ENCODE measurements at places on chromosomes 16 and 17.

GRCh38 chr16:12016291-12016947, 39.9 kb downstream of the SNX29 start:
- DNase-seq: no peak

- no peak for DNase-seq
These were observed 8.2 kb downstream of the PGAP3 start for GRCh38 chr17:39679521-39680192.

DNA sequence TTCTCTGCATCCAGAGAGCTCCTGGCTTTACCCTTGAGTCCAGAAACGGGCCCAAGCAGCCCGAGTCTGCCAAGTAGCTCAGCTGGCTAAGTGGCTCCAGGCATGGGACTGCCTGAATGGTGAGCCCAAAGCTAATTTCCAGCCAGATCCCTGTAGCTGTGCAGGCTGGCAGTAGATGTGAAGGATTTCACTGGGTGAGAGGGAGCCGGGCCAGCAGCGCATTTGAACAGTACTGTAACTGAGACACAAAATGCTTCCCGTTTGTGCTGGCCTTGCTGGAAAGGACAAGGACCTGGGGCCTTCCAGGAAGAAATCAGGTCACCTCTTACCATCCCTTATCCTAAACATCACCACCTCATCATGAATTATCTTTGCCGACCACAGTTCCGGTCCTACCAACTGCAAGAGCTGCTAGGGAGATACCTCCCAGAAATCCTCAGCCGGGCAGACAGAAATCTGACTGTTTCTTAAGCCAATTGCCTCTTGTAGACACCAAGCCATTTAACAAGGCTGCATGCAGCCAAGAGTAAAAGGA, 3.7 kb downstream of the TIMP2 start:
- peak; percentile 58 for DNase-seq

GRCh38 chr17:78359321-78359996, 418 bp downstream of the SOCS3 start:
- DNase-seq: no peak

GRCh38 chr16:66416939-66417700, 10.0 kb upstream of the BEAN1 start:
- DNase-seq: no peak

GRCh38 chr17:59296190-59296589, 35.3 kb upstream of the YPEL2 start:
- no peak for DNase-seq

GRCh38 chr17:50187751-50188530, 13.5 kb downstream of the COL1A1 start:
- no peak for DNase-seq

- DNase-seq: no peak
These were observed 2.0 kb downstream of the CACNA1H start for GRCh38 chr16:1154887-1155331.

- no peak for DNase-seq
These were observed 1.5 kb downstream of the CYBA start for GRCh38 chr16:88649195-88649923.

DNA sequence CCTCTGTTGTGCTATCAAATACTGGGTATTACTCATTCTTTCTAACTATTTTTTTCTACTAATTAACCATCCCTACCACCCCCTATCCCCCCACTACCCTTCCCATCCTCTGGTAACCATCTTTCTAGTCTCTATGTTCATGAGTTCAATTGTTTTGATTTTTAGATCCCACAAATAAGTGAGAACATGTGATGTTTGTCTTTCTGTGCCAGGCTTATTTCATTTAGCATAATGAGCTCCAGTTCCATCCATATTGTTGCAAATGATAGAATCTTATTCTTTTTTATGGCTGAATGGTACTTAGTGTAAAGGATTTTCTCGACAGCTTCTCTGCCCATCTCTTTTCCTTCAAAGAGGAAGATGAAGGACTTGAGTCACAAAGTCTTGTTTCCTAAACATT, 138.0 kb upstream of the CPHXL start:
- no peak for DNase-seq

- no peak for DNase-seq
These were observed 49.7 kb downstream of the NTN1 start for GRCh38 chr17:9071016-9071415.

GRCh38 chr17:82907797-82908542, 68.1 kb upstream of the ZNF750 start:
- no peak for DNase-seq

- DNase-seq: no peak
These were observed 9.1 kb upstream of the SCNN1B start for GRCh38 chr16:23293016-23293415.

- peak; percentile 31 for DNase-seq
These were observed 89.8 kb downstream of the C16orf95 start for GRCh38 chr16:87227296-87227951.

- DNase-seq: no peak
These were observed 186.5 kb downstream of the STX8 start for GRCh38 chr17:9389111-9389527.

- DNase-seq: no peak
These were observed 77.0 kb upstream of the SIAH1 start for GRCh38 chr16:48462106-48462740.

DNA sequence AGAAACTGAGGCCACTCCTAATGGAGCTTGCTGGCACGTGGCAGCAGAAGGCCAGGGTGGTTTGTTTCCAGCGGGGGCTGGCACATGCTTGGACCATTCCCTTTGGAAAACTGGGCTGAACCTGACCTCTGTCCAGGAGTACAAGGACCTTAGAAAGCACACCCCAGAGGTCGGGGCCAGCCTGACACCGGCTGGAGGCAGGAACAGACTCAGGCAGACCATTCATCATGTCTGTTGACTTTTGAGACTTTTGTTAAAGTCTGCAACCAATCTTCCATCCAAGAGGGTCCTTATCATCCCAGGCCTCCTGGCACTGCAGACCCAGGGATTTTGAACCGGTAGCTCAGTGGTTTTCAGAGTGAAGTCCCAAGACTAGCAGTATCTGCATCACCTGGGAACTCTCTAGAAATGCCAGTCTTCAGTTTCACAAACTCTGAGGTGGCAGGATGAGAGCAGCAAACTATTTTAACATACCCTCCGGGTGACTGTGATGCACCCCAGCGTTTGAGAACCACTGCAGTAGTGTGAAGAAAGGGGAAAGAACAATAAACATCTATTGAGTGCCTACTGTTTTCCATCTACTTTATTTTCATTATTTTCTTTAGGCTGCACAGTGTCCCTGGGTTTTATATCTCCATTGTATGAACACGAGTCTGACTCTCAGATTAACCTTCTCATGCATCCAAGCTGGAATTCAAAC, 145.3 kb upstream of the PLCG2 start:
- no peak for DNase-seq

DNA sequence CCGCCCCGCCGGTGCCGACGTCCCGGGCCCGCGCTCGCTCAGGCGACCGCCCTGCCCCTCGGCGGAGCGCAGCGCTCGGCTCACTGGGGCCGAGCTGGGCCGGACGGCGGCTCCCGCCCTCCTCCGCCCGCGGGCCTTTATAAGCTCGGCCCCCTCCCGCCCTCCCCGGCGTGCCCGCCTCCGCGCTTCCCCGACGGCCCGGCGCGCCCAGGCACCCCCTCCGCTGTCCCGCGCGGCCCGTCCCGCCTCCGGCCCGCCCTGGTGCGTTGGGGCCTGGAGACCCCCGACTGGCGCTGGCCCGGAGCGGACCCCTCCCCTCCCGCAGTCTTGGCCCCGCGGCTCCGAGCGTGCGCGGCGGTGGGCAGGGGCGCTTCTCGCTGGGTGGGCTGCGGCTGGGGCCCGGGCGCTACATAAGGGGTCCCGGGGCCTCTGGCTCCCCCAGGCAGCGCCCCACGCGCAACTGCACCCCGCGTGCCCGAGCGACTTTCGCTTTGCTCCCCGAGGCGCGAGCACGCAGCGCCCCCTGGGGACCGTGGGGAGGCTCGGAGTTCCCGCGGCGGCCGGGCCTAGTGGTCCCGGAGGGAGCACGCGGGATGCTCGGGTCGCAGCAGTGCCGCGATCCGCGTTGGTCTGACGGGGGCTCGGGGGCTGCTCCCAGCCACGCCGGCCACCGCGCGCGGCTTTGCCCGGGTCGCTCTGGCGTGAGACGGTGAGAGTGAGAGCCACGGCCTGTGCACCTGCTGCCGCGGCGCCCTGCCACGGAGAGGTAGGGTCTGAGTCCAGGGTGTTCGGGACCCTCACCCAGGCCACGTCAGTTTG, at the start of gene PIEZO1:
TSS of gene PIEZO1 (minus strand) at position 115 of the 819 bp plus-strand sequence. CDS start 256 bp downstream, outside the sequence.
- DNase-seq: no peak

GRCh38 chr17:35865412-35866340, 3.0 kb downstream of the HEATR9 start:
- no peak for DNase-seq

DNA sequence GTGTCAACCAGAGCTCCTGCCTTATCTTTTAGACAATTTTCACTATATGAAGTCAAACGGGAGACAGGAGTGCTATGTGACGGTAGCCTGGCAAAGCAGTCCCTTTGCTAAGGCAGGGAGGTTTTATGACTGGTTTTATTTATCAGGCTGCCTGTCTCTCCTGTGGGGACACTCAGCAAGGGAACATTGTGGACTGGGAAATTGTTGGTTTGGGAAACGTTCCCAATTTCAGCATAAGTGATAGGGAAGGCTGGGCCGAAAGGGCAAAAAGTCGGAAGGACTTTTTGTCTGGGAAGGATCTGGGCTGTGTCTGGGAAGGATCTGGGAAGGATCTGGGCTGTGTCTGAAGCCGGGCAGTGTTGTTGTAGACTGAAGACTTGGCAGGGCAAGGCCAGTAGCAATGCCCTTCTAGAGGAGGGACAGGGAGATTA, 211.2 kb downstream of the PARN start:
- no peak for DNase-seq

GRCh38 chr17:66677201-66677981, 157.5 kb upstream of the CACNG5 start:
- no peak for DNase-seq

DNA sequence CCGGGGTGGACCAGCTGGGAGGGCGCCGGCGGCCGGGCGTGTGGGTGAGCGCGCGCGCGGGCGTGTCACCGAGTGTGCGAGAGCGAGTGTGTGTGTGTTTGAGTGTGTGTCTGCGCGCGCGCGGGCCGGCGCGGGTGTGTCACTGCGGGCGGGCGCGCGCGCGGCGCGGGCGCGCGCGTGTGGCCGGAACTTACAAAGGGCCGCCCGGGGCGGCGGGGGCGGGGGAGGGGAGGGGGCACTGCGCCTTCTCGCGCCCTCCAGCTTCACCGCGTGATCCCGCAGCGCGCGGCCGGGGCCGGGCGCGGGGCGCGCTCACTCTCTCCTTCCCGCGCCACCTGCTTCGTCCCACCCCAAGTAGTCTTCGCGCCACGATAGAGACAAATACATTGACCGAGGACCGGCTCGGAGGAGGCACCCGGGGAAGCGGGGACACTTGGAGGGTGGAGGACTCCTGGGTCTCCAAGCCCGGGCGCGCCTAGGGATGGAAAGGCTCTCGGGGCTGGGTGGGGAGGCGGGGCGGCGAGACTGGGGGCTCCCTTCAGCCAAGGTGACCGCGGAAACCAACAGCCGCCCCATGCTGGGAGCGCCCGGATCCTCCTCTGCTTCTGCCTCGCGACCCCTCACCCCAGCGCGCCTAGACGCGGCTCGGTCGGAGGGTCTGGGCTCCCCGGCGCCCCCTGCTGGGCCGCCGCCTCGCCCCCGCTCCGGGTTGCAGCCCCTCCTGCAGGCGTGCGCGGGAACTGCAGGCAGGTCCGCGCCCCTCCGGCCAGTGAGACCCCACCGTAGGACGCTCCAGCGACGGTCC, at the start of gene SRCIN1:
TSS of gene SRCIN1 (minus strand) at position 112 of the 805 bp plus-strand sequence. CDS start 247 bp downstream, outside the sequence.
- DNase-seq: no peak

DNA sequence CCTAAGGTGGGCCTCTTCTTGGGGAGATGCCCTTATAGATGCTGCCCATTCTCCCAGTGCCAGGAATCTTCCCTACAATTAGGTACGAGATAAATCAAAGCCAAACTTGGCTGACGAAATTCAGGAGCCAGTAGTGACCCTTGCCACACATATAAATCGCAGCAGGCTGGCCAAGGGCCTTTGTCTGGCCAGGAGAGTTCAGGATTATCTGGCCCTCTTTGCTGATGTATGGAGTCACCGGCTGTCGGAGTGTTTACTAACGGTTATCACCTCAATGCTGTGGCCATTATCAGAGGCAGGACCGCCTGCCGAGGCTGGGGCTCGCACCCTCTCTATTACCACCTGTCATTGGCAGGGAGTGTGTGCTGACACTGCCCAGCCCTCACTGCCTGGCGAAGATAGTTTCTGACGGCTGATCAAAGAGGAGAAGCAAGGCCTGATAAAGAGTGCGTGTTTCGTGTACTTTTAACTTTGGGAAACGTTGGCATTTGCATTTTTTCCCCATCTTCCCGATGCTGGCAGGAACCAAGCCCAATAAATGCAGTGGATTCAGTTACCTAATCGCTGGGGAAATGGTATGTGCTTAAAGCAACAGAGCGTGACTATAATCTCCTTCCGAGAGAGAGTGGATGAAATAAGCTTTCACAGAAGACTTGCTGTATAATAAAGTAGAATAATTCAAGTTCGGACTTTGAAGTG, 32.8 kb upstream of the TBX2 start:
- DNase-seq: no peak

GRCh38 chr17:17710728-17711541, 29.7 kb downstream of the RAI1 start:
- DNase-seq: no peak

- DNase-seq: no peak
These were observed 727.8 kb downstream of the CDH11 start for GRCh38 chr16:64394061-64394460.

DNA sequence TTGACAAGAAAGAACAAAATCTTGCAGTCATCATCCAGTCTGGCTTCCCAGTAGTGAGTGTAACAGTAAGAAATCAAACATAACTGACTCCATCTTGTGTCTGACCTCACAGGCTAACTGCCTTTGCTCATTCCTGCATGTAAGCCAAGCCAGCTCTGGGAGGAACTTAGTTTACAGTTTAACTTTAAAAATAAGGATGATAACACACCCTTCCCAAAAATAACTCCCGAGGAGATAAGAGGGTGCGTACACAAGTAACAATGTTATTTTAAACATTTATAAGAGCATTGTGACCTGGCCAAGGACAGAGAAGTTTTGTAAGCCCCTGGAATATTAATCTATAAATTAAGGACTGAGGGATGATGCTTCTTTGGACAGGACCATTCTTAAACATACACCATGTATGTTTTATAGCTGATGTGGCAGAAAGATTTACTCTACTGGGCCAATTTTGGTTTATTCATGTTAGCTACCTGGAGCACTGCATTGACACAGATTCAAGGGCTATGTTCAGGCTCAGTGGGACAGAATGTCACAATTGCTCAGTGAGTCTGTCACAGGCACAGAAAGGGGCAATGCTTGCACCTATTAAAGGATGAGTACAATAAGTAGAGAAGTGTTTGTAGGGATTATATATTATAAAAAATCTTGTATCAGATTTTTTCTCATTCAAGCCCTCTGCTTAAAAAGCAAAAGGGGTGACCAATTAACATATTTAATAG, 344.1 kb downstream of the UTP18 start:
- no peak for DNase-seq

- no peak for DNase-seq
These were observed 128.5 kb downstream of the IRX5 start for GRCh38 chr16:55059146-55059545.

- DNase-seq: no peak
These were observed 225.0 kb downstream of the C16orf78 start for GRCh38 chr16:49598383-49599170.

GRCh38 chr17:79085921-79086551, 11.4 kb downstream of the ENGASE start:
- DNase-seq: no peak
